Activated naive CD4-positive, alpha-beta T cell treated with anti-CD3 and anti-CD28 coated beads, Interleukin-2, amount 50 U/mL, for 72 hours (primary cell): ENCODE measurements at places on chromosomes 1 and 21. TPM values are rescaled to one million over a fixed set of nuclear protein-coding genes. Genes with fewer than 3 reads are reported as not detected.
A peak's percentile ranks its signal among the peaks of the same experiment; 100 is the strongest.

Gene F13B
- total RNA-seq = not detected

DNA sequence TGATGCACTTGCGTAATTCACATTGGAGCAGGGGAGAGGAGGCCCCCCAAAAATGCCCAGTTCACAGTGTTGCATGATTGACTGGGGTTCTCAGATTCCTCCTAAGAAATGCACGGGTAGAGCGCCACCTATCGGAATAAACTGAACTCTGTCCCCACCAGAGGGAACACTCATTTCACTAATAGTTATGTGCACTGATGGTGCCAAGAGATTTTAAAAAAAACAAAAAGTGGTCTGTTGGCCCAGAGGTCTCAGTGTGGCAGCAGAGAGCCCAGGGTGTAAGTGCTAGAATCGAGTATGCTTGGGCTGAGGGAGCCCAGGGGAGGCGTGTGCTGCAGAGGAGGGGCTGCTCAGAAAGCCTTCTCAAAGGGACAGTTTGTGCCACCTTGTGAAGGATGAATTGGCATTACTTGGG is 6.9 kb downstream of the PINK1 start:
- DNase-seq = peak; percentile 71

- no peak for DNase-seq
Observed at GRCh38 chr1:54955359-54955758, 25.1 kb upstream of the TMEM61 start.

DNA sequence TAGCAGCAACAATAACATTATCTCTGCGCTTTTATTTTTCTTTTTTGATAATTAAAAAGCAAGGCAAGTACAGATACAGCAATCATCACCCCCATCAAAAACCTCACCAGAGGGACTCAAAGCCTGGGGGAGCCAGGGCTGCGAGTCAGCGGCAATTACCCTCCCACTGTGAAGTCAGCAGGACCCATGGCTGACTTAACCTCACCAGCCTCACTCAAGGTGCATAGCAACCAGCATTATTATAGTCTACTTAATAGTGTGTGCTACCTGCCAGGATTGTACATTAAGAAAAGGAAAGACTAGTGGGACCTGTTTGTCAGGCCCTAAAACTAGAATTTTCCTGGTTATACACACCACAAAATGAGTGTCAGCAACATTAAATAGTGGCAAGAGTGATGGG is 28.9 kb upstream of the SERBP1 start:
- DNase-seq = no peak

Gene LAX1
- 12.3 TPM for total RNA-seq

Gene KCNE1
- total RNA-seq = not detected

Gene PGLYRP3
- not detected for total RNA-seq

Gene MYBPH
- not detected for total RNA-seq

Gene PDC
- total RNA-seq = not detected
